T-helper 2 cell (primary cell): ENCODE measurements at places on chromosomes 6 and 20.
A peak's percentile ranks its signal among the peaks of the same experiment; 100 is the strongest.

DNA sequence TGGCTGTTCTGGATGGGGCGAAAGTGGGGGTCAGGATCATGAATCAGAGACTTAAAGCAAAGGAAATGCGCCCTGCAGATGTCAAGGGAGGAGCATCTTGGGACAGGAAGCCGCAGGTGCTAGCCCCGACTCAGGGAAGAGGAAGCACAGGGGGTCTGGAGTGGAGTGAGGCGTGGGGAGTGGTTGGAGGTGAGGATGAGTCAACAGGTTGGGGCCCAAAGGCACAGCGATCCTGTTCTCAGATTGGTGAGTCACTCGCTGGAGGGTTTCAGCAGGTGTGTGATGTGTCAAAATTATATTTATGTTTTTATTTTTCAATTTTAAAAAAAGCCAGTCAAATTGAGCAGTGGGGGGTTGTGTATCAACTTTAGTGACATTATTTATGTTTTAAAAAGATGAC, 19.0 kb downstream of the PACSIN1 start:
- peak; percentile 76 for DNase-seq

DNA sequence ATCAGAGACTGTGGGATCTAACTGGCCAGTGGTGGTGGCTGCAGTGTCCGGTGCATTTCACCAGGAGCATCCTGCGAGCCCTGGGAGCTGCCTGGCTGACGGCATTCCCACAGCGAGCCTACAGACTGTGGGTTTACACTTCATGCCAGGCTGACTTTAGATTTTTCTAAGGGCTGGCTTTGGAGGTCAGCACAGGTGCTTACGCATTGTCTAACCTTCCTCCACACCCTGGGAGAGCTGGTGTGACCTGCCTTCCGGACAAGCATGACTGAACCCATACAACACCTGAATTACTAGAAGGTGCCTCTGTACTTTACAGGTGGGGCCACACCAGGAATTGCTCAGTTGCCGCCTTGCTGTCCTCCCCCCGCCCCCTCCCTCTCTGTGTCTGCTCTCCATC, 96.2 kb downstream of the RREB1 start:
- no peak for DNase-seq

DNA sequence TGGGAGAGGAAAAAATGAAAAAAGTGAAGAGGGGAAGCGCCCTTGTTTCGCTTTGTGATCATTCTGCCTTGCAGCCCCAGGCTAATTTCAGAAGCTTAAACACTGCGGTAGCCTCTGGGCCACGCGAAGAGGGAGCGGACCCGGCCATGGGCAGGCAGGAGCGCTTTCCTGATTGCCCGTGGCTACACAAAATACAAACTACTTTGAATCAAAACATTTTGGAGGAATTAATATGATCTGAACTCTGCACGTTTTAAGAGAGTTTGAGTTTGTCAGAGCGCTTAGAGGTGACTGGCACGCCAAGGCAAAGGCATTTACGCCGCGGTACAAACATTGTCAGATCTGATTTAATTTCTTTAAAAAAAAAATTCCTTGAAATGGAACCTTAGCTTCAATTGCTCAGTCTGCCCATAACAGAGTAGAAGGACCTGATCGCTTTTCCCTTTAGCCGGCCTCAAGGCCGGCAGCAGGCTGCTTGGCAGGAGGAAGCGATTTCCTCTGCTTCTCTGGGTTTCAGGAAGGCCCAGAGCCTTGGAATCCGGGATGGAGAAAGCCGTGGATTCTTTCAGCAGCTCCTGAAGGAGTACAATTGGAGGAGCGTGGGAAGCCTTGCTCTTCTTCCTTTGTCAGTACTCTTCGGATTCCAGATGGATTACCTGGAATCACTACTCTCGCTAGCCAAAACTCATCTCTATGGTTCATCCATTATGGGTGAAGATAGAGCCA, 9.7 kb downstream of the TFAP2D start:
- DNase-seq, result no peak

- no peak for DNase-seq
Measured at GRCh38 chr20:32052778-32053362, 828 bp downstream of the HCK start.

- DNase-seq, result no peak
Measured at GRCh38 chr6:2450546-2450945, 205.1 kb upstream of the GMDS start.

- no peak for DNase-seq
Measured at GRCh38 chr20:61416546-61416945, 164.5 kb downstream of the CDH4 start.

DNA sequence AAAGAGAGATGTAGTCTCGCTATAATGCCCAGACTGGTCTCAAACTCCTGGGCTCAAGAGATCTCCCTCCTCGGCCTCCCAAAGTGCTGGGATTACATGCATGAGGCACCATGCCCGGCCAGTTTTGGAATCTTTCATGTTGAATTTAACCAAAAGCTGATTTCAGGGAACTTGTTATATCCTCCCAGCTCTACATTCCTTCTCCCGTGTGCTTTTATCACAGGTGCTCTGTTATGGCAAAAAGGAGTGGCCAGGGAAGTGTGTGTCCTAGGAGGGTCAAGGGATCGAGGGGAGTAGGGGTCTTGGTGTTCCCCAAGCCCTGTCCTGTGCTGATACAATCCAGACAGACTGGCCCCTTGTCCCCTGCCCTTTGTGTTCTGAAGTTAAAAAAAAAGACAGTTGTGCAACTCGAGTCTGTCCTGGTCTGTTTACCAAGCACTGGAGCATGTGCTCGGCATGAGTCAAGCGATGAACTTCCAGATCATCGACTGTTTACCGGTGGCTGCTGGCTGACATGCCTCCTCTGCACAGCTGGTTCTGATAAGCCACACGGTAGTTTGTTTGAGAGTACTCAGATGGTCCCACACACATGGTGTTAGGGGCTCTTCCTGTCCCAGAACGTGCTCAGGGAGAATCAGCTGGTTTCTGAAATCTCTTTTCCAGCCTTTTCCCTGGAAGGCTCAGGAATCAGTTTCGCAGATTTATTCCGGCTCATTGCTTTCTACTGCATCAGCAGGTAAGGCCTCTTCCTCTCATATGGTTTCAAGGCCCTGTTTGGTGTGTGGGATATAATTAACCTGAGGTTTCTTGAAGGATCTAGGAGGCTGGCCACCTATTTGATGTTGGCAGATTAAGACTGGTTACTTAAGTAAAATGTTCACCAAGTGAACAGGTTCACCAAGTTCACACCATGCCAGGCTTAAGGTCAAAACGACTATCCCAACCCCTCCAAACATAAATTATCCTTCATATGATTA, 52.6 kb upstream of the NAA20 start:
- no peak for DNase-seq

GRCh38 chr6:125984311-125984710, 2.0 kb upstream of the TRMT11 start:
- DNase-seq, result no peak

DNA sequence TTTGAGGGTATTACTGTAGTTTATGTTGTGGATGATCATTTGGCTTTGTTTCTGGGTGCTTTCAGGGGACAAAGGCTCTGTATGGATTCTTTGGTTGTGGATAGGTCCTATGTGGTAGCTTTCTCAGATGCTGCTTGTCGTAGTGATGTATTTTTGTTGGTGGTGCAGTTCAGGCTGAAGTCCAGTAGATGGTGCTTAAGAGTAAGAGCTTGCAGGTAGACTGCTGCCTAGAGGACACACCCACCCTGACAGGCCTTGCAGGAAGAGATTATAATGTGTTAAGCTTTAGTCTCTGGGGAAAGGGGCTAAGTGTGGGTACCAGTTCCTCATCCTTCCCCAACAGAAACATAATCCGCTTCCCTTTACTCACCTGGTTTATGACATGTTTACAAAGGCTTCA, 62.6 kb upstream of the ADGRB3 start:
- DNase-seq, result no peak

DNA sequence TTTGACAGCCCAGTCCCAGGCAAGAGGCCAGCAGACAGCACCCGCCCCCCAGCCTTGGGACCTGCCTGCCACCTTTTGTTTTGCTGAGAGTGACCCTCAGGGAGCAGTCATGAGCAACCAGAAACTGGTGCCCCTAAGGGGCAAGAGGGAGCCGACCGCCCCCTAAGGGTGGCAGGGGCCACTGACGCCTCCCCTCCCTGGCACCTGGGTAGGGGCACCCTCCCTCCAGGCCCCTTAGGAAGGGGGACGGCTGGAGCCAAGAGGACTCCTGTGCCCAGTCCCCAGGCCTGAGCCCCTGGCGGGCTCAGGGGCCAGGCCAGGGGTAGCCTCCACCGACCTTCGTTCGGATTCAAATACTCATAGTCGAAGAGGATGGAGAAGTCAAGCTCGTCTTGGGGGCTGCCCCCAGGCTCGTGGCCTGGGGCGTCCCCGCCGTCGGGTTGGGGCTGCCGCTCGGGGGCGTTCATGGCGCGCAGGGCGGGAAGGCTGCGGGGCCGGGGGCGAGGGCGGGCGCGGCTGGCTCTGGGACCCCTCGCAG, 417 bp downstream of the NFATC2 start:
- peak; percentile 43 for DNase-seq

DNA sequence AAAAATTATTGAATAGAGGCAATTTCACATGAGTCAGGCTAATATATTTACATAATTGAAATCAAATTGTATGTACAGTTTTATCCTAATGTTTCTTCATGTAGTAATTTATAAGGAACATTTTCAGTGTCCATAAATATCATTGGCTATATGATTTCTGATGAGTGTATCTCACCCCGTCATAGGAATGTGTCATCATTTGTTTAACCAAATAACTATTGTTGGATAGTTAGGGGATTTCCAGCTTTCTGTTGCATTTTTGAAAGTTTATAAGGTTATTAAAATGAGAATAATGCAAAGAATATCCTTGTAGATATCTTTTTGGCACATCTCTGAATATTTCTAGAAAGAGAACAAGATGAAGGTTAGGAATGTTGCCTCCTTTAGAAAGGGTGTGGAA, 39.0 kb downstream of the SYTL3 start:
- DNase-seq, result no peak

DNA sequence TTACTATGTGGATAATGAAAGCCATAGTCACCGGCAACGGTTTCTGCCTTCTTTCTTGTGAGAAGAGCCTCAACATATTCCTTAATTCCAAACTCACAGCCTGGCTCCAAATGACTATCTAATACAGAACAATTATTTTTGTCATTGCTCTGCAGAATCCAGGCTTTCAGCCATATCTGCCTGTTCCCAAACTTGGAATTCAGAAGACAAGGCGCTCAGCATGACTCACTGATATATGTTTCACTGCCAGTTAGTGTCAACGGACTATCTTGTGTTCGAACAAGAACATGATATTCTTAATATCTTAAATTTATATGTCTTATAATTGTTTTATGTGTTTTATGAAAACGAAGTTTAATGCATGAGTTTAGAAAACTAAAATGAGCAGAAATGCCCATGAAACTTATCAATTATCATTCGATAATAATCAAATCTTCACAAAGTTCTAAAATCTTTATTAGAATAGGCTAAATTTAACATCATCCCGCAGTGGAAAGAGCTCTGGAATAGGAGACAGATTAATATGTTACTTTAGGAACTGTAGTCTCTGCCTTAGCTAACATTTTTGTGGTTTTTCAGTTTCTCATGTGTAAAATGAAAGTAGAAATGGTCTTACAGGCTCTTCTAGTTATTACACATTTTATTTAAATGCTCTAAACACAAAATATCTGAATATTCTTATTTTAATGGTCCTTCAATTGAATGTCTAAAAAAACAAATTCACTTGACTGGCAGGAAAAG, 669.3 kb upstream of the GJE1 start:
- no peak for DNase-seq

- no peak for DNase-seq
Measured at GRCh38 chr6:102686461-102686860, 1293.0 kb downstream of the GRIK2 start.

- DNase-seq, result no peak
Measured at GRCh38 chr20:41854765-41855164, 236.6 kb upstream of the CHD6 start.

GRCh38 chr6:90375681-90376439, 79.2 kb upstream of the BACH2 start:
- DNase-seq, result no peak

DNA sequence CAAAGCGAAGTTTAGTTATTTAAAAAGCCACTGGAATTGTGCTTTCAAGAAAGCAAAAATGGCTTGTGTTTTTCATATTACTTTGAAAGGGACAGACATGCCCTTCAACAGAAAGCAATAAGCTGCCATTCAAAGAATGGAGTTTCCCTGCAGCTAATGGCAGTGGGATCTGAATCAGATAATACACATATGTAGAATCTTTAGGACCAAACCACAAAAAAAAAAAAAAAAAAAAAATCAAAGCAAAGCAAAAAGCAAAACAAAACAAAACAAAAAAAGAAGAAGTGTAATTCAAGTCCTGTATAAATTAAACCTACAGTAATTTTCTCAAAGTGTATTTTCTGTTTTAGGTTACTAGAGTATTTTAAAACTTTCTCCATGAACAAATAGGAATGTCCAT, 63.6 kb upstream of the ZNF217 start:
- no peak for DNase-seq

DNA sequence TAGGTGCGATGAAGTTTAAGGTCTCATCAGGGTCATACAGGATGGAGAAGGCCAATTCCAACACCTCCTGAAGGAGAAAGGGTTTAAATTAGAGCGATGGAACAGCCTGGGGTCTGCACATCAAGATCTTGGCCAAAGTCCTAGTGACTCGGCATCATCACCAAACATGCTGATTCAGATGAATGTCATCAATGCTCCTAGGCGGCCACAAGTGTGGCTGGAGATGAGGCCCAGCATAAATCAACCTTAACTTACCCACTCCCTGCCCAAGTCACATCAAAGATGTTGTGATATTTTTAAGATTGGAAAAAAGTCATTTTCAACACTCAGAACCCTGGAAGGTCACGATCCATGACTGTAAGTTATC, 37.5 kb downstream of the ELMO2 start:
- no peak for DNase-seq

DNA sequence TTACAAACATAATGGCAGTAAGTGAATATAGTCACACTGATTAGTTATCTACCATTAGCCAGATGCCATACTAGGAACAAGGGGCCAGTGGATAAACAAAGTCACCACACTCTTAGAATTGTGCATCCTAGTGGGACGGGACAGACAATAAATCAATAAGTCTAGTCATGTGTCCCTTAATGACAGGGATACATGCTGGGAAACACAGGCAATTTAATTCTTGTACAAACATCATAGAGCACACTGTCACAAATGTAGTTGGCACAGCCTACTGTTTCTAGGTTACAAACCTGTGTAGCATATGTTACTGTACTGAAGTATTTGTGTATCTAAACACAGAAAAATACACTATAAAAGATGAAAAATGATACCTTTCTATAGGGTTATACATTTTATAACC, 123.0 kb upstream of the FAM184A start:
- no peak for DNase-seq

GRCh38 chr20:59945731-59946130, 5.5 kb downstream of the FAM217B start:
- no peak for DNase-seq

GRCh38 chr20:48002517-48002970, 217.3 kb upstream of the SULF2 start:
- DNase-seq, result no peak

GRCh38 chr6:31558631-31559500, 11.5 kb downstream of the NFKBIL1 start:
- DNase-seq, result peak; percentile 53

DNA sequence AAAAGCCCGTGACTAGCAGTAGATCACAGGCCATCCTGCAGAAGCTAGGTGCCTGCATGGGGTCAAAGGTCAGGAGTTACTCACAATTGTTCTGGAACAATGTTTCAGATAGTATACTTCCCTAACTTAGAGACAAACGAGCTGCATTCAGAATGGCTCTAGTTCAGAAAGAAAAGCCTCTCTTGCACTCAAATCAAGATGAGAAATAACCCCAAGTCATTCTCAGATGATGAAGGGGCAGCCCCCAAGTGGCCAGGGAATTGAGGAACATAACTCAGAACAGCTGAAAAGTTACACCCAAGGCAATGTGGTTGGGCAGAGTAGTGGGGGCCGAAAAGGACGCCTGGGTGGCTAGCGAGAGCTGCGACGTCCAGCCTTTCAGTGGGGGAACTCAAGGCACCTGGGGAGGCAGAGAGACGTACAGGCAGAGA, 27.8 kb downstream of the FYN start:
- no peak for DNase-seq
